ENCODE measurements at places on chromosomes 6 and 20. TPM values are rescaled to one million over a fixed set of nuclear protein-coding genes. Genes with fewer than 3 reads are reported as not detected.

The XKR7 gene
- polyA plus RNA-seq = not detected

The ZSWIM3 gene
- polyA plus RNA-seq = 3.0 TPM

The RAET1L gene
- polyA plus RNA-seq = not detected

The CNR1 gene
- polyA plus RNA-seq = 2.5 TPM

The OR2H2 gene
- not detected for polyA plus RNA-seq

The ETV7 gene
- 5.1 TPM for polyA plus RNA-seq

The ZNF311 gene
- not detected for polyA plus RNA-seq

The SLC17A1 gene
- polyA plus RNA-seq = not detected

The MATN4 gene
- not detected for polyA plus RNA-seq

The CRISP2 gene
- polyA plus RNA-seq = not detected

The SUMO4 gene
- 0.79 TPM for polyA plus RNA-seq

The DZANK1 gene
- 2.2 TPM for polyA plus RNA-seq

The CPNE5 gene
- 280 TPM for polyA plus RNA-seq

The HSPA1L gene
- polyA plus RNA-seq = 1.2 TPM

The CSTF1 gene
- polyA plus RNA-seq = 29.1 TPM

The PROCR gene
- not detected for polyA plus RNA-seq

The CDSN gene
- not detected for polyA plus RNA-seq

The ZNF184 gene
- polyA plus RNA-seq = 9.0 TPM

The MAP3K5 gene
- polyA plus RNA-seq = 6.0 TPM

The OPRM1 gene
- polyA plus RNA-seq = not detected

The LCA5 gene
- 0.30 TPM for polyA plus RNA-seq

The PSORS1C2 gene
- polyA plus RNA-seq = not detected

The SLC52A3 gene
- not detected for polyA plus RNA-seq

The SRXN1 gene
- 5.5 TPM for polyA plus RNA-seq

The STXBP5 gene
- polyA plus RNA-seq = 1.2 TPM

The SYNJ2 gene
- polyA plus RNA-seq = 13.7 TPM

The TRIM40 gene
- polyA plus RNA-seq = 0.10 TPM

The MTG2 gene
- polyA plus RNA-seq = 26.2 TPM

The SOBP gene
- polyA plus RNA-seq = 1.0 TPM

The PLAGL1 gene
- polyA plus RNA-seq = 4.5 TPM

The ARMC12 gene
- polyA plus RNA-seq = 0.39 TPM

The BPIFB2 gene
- polyA plus RNA-seq = not detected

The SPATA25 gene
- not detected for polyA plus RNA-seq

The NKX2-2 gene
- polyA plus RNA-seq = not detected

The LTB gene
- 2,767 TPM for polyA plus RNA-seq

The FAM217A gene
- polyA plus RNA-seq = not detected

The FOXA2 gene
- polyA plus RNA-seq = not detected

The SLC17A2 gene
- polyA plus RNA-seq = not detected

The TCF19 gene
- polyA plus RNA-seq = 14.9 TPM

The BANF2 gene
- not detected for polyA plus RNA-seq

The ABHD16B gene
- polyA plus RNA-seq = 0.19 TPM

The MRAP2 gene
- polyA plus RNA-seq = not detected

The HLA-DQA1 gene
- 377 TPM for polyA plus RNA-seq

The PPP1R14C gene
- polyA plus RNA-seq = not detected

The RSPO3 gene
- not detected for polyA plus RNA-seq

The ARHGAP40 gene
- polyA plus RNA-seq = not detected

The OR2H1 gene
- polyA plus RNA-seq = not detected

The TRIM31 gene
- polyA plus RNA-seq = not detected

All from IgD-negative memory B cell (primary cell).